ENCODE measurements at places on chromosomes 5 and 9.

GRCh38 chr5:102701748-102702147 lies 53.4 kb upstream of the PAM start:
- DNase-seq: no peak

- DNase-seq: no peak
Observed at GRCh38 chr5:157150995-157151394, 8.3 kb upstream of the MED7 start.

- DNase-seq: no peak
Observed at GRCh38 chr5:115192098-115192497, 22.4 kb upstream of the TRIM36 start.

- no peak for DNase-seq
Observed at GRCh38 chr5:138303372-138303771, 28.2 kb downstream of the CDC25C start.

DNA sequence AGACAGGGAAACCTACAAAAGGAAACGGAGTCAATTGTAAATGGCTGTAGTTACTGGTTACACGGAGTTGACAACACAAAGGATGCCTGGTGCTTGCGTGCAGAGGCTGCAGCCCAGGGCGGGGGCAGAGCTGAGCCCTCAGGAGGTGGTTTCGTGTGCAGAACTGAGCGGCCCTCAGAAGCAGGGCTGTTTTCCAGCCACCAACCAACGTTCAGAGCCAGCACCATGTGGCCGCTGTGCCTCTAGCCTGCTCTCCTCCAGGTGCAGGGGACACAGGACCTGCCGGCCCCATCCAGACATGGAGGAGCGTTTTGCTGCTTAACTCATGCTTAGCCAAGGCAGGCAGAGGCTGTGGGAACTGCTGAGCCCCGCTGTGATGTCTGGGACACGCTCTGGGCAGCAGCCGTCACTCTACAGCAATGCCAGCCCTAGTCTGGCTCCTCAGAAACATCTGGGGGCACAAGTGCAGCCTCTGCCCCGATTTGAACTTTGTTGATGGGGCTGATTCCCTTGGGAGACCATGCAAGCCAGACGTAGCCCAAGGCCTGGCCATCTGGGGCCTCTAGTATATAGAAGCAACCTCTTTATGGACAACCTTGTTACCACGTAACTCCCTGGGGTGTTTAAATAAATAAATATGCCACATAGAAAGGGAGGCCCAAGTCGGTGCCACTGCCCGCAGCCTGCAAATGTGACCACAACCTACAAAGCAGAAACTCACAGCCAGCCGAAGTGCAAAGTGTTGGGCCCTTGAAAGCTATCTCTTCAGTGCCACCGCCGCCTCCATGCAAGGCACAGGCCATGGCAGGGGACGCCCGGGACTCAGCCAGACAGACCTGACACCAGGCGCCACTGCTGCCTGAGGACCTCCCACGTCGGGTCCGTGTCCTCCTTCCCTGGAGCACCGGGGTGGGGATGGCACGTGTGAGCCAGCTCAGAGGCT lies 42.1 kb downstream of the NKD2 start:
- DNase-seq: no peak

DNA sequence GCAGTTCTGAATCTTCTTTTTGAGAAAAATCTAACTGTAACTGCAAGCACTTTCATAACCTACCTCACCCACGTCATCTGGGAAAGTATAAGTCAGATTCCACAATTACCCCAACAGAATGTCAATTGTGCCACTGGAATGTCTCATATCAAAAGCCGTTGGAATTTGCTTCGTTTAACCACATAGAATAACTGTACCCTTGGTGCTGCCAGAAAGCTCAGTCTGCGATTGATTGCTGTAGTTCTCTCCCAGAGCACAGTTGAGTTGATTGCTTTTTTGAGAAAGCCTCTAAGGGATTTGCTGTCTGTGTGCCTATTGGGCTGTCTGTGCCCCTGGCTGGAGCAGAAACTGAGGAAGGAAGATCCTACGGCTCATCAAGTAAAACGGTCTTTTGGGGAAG lies 583.6 kb downstream of the TMEM38B start:
- no peak for DNase-seq

- no peak for DNase-seq
Observed at GRCh38 chr5:109247986-109248385, 161.8 kb downstream of the PJA2 start.

DNA sequence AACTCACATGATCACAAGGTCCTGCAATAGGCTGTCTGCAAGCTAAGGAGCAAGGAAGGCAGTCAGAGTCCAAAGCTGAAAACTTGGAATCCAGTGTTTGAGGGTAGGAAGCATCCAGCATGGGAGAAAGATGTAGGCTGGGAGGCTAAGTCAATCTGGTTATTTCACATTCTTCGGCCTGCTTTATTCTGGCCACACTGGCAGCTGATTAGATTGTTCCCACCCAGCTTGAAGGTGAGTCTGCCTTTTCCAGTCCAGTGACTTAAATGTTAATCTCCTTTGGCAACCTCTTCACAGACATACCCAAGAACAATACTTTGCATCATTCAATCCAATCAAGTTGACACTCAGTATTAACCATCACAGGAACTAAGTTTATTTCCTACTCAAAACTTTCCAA lies 453.4 kb downstream of the TLE4 start:
- no peak for DNase-seq

- DNase-seq: no peak
Observed at GRCh38 chr9:102845827-102846371, 149.2 kb upstream of the CYLC2 start.

GRCh38 chr9:124839612-124840299 lies 13.5 kb upstream of the WDR38 start:
- no peak for DNase-seq

DNA sequence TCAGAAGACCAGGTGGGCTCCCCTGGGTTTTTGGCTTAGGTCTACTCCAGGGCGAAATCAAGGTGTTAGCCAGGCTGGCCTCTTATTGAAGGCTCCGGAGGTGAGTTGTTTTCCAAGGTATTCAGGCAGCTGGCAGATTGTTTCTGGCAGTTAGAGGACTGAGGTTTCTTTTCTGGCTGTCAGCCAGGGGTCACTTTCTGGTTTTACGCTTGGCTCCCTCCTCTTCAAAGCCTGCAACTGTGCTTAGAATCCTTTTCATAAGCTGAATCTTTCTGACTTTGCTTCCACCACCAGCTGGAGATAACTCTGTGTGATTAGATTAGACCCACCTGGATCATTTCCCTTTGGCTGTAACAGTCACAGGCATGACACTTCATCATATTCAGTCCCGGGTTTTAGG lies 24.6 kb downstream of the RFK start:
- no peak for DNase-seq

- no peak for DNase-seq
Observed at GRCh38 chr9:107059220-107059619, 196.3 kb downstream of the ZNF462 start.

DNA sequence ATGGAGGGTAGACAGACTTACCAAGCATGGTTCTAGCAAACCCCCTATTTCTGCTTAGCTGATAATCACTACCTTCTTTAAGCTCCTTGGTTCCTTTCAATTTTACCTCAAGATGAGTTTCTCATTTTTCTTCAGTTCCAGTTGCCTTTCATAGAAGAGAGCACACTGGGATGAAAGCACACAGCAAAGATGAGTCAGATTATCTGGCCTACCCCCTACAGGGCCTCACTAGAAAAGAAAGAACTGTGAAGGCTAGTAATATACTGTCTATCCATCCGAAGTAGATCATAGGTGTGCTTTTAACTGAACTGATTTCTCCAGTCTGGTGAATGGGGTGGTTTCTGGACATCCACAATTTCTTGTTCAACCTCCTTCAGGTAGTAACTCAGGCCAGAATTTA lies 122.5 kb downstream of the TRPM3 start:
- DNase-seq: no peak

DNA sequence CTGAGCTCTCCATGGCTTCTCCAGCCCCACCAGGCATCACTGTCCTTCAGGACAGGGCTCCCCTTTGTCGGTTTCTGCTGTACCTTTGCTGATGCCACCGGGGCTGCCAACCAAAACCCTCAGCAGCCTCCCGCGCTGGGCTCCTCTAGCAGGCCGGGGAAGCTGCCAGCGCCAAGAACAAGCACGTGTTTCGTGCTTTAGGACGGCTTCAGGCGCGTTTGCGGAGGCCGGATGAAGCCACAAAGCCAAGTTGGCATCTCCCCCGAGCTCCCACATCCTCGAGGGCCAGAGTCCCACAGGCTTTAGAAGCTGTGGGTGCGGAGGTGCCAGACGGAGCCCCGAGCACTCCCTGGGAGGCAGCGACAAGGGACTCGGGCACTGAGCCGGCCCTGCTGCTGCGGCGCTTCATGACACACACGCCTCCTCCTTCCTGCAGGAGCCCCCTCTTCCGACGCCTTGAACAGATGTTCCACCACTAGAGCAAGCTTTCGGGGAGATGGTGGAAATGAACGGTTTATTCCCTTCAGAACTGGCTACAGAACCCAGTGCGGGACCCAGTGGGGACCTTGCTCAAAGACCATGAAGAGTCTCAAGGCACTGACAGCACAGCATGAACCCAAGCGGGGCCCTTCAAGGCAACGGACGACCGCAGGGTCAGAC lies 36.7 kb downstream of the SARDH start:
- DNase-seq: peak; percentile 43

DNA sequence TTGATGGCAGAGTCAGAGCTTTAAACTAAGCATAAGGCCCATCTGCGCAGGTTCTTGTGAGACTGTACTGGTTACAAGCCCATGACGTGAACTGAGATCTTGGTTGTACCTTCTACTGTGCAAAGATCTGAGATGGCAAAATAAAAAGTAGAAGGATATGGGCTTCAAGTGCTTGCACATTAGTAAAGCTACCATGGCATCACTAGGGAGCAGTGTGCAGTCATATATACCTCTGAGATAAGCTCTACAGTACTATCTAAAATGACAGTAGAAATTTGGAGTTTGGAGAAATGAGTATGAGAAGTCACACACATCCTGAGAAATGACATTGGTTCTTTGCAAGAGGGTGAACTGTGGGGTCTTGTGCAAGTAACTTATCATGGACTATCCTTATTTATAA lies 408.2 kb upstream of the PRR16 start:
- DNase-seq: no peak

- no peak for DNase-seq
Observed at GRCh38 chr5:74412066-74412465, 228.5 kb downstream of the ENC1 start.

GRCh38 chr5:169296419-169297143 lies 4.4 kb downstream of the SLIT3 start:
- no peak for DNase-seq

DNA sequence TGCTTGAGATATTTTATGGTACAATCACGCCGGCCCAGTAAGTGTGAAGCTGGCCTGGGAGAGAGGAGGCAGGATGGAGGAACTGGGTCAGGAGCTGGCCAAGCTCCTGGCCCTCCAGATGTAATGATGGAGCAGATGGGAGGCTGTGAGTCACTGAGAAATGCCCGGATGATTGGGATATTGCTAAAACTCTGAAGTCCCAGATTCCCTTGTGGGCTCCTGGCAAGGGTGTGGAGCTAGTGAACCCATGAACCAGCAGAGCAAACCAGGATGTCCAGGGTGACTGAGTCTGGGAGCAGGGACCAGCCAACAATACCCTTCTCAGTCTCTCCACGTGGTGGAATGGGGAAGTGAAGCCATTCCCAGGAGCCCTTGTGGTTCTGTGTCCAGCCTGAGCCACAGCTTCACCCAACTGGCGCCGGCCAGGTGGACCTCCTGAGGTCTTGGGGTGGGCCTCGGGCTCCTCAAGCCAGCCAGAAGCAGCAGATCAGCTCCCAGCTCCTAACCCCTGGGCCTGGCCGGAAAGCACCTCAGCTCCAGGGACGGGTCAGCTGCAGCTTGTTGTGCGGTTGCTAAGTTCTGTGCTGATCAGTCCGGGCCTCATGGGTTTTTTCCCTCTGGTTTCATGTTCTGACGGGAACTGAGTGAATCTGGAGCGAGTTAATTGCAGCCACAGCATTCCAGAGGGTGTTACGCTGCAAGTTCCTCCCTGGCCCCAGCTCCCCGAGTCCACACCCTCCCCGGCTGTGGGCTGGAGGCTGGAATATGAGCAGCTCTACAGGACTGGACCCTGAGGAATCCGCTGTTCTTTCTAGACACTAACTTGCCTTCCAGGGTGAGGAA lies 37.6 kb downstream of the DUSP1 start:
- DNase-seq: no peak

- DNase-seq: no peak
Observed at GRCh38 chr5:172170251-172170701, 17.7 kb downstream of the STK10 start.
